ENCODE measurements at places on chromosomes 7 and 10.
A peak's percentile ranks its signal among the peaks of the same experiment; 100 is the strongest.

GRCh38 chr10:81733542-81733941 is 141.5 kb upstream of the NRG3 start:
- no peak for DNase-seq

DNA sequence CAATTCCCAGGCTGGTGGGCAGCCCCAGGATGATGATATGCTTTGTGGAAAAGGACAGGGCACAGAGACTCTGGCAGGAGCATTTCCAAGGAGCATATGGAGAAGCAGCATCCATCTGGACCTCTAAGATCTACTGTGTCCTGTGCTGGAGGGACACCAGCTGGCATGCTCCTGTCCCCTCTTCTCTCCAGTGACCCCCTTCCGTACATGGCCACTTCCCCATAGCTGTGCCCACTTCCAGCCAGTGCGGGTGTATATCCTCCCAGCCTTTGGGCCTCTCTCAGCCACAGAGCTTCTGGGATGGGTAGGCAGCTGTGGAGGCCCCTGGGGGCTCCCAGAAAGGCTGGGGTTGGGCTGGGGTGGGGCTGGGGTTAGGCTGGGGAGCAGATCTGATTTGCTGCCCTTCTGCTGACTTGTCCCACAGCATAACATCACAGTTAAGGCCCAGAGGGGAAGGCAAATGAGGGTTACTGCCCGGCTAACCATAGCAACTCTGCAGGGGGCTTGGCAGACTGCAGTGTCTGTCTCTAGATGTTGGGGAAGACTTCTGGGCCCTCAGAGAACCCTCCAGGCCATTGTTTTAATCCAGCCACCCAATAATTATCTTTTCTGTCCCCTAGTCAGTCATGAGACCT is 6.3 kb downstream of the NPFFR1 start:
- DNase-seq: no peak

- peak; percentile 62 for DNase-seq
Measured at GRCh38 chr7:37920849-37921805, 687 bp downstream of the EPDR1 start.

DNA sequence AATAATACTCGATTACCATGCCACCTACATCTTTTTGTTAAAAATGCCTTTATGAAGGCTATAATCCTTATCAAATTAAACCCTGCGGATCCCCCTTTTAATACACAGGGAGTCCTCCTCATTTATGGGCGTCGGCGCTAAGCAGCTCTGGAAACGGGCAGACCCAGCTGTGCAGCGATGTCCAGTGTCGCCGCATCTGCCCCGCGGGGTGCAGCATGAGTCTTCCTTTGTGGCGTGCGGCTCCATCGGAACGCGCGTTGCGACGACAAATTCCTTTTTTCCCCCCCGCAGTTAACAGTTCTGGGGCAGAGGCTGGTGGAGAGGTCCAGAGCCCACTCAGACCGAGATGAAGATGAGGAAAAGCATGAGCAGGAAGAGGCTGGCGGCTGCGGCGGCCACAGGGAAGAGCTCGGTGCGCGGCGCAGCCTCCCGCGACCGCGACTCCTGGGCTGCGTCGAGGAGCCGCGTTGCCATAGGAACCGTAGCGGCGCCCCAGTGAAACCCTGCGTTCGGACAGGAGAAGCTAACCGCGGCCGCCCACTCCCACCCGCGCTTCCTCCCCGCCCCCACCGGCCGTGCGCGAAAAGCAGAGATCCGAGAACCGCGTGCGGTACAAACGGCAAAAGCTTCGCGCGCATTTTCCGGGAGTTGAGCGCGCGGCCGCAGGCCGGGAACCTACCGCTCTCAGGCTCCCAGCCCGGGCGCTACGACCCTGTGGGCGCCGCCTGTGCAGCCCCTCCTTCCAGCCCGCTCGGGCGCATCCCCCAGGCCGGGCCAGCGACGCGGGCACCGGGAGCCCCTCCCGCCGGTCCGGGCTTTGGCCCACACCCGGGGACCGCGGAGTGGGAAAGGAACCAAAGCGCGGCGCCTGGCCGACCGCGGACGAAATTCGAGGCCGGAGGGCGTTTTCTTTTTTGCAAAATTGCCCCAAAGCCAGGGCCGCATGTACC is 130.6 kb downstream of the SPAG6 start:
- DNase-seq: no peak

- peak; percentile 6 for DNase-seq
Measured at GRCh38 chr7:39415091-39415787, 151.0 kb upstream of the YAE1 start.

DNA sequence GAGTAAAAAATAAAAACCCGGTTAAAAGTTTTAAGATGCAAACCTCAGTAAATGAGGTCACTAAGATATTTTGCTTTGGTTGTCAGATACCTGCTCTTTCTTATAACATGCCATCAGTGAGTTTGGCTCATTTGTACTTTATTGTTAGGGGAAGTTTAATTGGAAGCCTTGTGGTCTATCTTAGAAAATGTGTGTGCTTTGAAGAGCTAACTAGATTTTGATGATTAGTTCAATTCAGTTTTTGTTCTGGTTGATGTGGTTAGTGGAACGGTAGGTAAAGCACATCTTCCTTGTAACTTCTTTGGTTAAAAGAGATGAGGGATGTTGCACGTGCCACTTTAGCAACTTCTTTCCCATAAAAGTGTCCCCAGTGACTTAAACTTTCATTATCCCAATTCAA is 353.4 kb upstream of the GALNT17 start:
- DNase-seq: no peak

DNA sequence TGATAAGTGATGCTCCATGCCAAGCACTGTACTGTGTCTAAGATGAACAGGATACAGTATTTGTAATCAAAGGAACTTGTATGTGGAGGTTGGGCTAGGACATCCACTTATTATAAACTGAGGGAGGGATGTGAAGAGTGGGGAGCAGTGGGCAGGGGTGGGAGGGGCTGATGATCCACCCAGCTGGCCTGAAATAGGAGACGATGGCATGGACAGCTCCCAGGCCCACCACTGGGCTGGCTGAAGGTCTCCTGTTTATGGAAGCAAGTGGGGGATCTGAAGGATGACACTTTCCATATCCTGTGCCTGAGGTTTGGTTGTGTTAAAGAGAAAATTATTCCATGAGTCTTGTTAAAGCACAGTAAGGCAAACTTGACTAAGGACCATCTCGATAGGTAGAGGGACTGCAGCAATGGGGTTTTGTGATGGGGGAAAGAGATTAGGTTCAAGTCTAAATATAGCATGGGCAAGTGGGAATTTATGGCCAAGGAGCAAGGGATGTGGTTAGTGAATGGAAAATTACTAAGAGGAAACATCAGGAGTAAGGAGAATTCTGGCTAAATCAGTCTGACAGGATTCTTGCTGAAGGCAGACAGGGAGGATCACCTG is 124.6 kb downstream of the CCNY start:
- no peak for DNase-seq

DNA sequence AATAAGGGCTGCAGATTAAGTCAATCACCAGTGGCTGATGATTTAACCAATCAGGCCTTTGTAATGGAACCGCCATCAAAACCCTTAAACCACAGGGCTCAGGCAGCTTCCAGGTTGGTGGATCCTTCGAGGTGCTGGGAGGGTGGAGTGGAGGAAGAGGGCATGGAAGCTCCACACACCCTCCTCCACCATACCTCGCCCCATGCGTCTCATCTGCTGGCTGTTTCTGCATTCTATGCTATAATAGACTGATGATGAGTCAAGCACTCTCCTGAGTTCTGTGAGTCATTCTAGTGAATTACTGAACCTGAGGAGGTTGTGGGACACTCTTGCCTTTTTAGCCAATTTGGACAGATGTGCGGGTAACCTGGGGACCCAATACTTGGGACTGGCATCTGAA is 43.9 kb downstream of the CHST15 start:
- no peak for DNase-seq

DNA sequence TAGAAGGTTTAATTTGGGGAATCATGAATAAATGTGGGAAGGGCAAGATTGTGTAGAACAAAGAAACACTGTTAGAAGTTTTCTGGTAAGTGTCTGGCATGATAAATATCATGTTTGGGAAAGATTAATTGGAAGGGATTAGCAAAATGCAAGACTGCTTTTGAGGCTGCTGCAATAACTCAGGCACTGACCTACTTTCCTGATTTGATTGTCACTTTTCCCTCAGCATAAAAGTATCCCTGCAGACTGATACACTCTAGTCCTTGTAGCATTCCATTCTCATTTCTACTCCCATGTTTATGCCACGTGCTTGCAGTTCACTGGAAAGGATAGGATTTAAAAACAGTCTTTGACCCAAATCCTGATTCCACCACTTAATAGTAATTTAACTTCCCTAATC is 303.3 kb upstream of the SEMA3A start:
- no peak for DNase-seq

DNA sequence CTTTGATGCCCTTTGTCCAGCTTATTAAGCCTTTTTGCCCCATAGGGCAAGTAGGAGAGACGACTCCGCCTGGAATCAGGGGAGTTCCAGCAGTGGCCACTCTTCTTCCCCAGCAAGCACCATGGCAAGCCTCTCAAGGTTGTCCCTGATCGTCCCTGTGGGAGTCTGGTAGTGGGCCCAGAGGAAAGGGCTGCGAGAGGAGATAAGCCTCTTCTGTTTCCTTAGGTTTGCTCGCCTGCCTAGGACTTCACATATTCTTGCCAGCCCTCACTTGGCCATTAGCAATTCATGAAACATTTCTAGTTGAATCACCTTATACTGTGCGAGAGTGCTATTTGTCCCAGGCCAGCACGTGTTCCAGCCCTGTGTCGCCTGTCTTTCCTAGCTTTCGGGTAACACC is 47.8 kb upstream of the CPN1 start:
- no peak for DNase-seq

DNA sequence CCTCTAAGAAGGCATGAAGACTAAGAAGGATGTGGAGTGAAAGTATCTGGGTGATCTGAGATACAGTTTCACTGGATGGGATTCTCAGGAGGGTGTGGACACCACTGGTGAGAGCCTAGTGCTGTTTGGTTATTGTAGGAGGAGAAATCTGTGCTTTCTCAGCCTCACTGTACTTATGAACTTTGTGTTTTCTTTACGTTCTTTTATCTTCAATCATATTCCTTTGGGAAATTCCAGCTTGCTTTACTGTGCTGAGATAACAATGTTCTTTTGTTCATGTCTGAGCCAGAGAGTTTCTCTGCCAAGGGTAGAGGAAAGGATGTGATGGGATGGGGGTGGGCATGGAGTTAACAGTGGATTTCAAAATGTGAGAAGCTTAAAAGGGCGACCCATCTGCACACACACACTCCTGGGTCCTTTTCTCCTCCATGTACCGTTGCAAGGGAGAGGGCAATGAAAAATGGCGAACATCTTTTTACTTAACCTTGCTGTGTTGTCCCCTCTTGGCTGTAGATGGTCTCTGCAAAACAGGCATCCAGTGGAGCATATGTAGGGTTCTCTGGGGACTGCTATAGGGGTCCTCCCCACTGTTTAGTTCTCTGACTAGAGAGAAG is 25.0 kb upstream of the TAX1BP1 start:
- no peak for DNase-seq

GRCh38 chr10:28841625-28842024 is 164.3 kb downstream of the BAMBI start:
- no peak for DNase-seq

DNA sequence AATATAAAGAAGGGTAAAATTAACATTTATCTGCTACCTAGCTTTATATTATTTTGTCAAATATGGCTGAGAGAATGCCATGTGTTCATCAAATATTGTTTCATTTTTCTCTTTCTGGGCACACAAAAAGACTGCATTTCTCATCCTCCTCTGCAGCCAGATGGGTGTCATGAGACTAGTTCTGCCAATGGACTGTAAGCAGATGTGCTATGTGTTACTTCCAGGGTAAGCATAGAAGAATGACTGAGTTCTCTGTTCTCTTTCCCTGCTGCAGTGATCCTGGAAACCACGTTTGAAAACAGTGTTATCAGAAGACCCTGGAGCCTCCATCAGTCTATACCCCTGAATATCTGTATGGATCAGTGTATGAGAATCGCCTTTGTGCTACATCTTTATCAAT is 24.1 kb upstream of the SLK start:
- no peak for DNase-seq

GRCh38 chr10:118139321-118139720 is 92.6 kb upstream of the RAB11FIP2 start:
- no peak for DNase-seq

DNA sequence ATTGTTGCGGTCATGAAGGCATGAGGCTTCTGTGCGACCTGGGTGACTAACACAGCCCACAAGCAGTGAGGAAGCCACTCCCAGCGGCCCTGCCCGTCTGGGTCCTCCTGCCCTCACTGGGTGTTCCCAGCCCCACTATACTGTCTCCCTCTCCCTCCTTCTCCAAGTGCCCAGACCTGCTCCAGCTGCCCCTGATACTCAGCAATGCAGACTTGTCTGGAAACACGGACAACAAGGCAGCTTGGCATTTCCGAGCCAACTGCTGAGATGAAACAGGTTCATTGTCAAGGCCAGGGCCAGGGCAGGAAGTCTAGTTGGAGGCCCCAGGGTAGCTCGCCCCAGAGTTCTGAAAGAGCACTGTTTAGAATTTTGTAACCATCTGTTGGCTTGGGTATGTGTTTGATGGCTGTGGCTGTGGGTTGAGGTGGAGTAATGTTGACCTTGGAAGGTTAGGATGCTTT is 95.7 kb downstream of the RBM20 start:
- DNase-seq: no peak

DNA sequence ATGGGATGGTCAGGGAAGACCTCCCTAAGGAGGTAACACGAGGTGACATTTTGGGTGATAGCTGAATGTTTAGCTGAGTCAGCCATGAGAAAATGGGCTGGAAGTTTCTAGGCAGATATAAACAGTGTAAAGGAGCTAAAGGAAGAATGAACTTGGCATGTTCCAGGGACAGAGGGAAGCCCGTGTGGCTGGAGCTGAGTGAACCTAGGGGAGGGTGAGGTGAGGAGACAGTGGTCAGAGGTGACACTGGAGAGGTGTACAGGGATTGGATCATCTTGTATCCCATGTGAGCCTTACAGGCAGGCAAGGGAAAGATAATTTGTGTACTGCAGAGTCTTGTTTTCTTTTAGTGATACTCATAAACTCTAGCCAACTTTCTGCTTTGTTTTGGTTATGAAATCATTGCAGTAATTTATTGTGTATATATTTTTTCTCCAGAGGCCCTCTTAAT is 1.8 kb downstream of the STARD3NL start:
- no peak for DNase-seq

- DNase-seq: no peak
Measured at GRCh38 chr10:55160655-55161283, 359.7 kb upstream of the PCDH15 start.

DNA sequence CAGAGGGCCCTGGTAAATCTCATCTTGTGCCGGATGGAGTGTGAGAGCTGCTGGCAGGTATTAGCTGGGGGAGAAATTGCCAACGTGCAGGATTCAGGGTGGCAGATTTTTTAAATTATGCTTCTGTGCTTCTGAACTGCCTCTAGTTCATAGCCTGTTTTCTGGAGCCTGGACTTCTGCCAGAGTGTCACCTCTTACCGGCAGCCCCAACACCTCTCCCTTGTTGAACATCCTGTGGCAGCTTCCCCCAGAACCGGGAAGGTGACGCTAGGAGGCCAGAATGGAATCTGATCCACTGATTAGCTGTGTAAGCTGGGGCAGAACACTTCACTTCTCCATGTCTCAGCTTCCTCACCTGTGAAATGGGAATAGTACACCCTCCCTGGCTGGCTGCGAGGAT is 5.1 kb downstream of the VWA2 start:
- DNase-seq: no peak
